T-helper 1 cell treated with Interleukin-12 subunit alpha and Interleukin-12 subunit beta and Interleukin-4 antibody, amounts not matched to agents 30 ng/mL and 1 ng/mL, for 36 hours (primary cell): ENCODE measurements at places on chromosomes 16 and 17. TPM values are rescaled to one million over a fixed set of nuclear protein-coding genes. Genes with fewer than 3 reads are reported as not detected.

The C17orf50 gene
- not detected in 2 replicates for total RNA-seq

The TOX3 gene
- not detected in 2 replicates for total RNA-seq

The GID4 gene
- 9.3 and 10.0 TPM in 2 replicates for total RNA-seq

The CTRB2 gene
- not detected in 2 replicates for total RNA-seq

The CRYBA1 gene
- not detected in 2 replicates for total RNA-seq

The NKD1 gene
- 1.0 and 1.5 TPM in 2 replicates for total RNA-seq

The SLC6A2 gene
- total RNA-seq = not detected in 2 replicates

The DHRS7C gene
- not detected in 2 replicates for total RNA-seq

The CNGB1 gene
- total RNA-seq = not detected in 2 replicates

The NPIPA3 gene
- 1.8 and 4.0 TPM in 2 replicates for total RNA-seq

The CFAP97D1 gene
- total RNA-seq = not detected in 2 replicates

The HSPB9 gene
- total RNA-seq = not detected in 2 replicates

The RGS11 gene
- 0.07 and 0.27 TPM in 2 replicates for total RNA-seq

The CHP2 gene
- not detected in 2 replicates for total RNA-seq

The MEIOB gene
- not detected in 2 replicates for total RNA-seq

The KRT24 gene
- not detected in 2 replicates for total RNA-seq

The SRSF1 gene
- total RNA-seq = 357 and 368 TPM in 2 replicates

The FOXF1 gene
- not detected in 2 replicates for total RNA-seq

The CCL17 gene
- 0.56 and 0.98 TPM in 2 replicates for total RNA-seq

The EXOC3L1 gene
- total RNA-seq = 0.42 and 0.61 TPM in 2 replicates

The EFNB3 gene
- total RNA-seq = 0.05 TPM in 1 of 2 replicates, not detected in the other

The NIP7 gene
- total RNA-seq = 46.2 and 50.2 TPM in 2 replicates

The SEC14L5 gene
- total RNA-seq = not detected in 2 replicates

The SAMD14 gene
- 2.0 and 2.7 TPM in 2 replicates for total RNA-seq

The IFT20 gene
- 23.4 and 23.6 TPM in 2 replicates for total RNA-seq

The TRIM72 gene
- 0.12 TPM in 1 of 2 replicates, not detected in the other for total RNA-seq

The SMTNL2 gene
- not detected in 2 replicates for total RNA-seq

The ALDH3A1 gene
- not detected in 2 replicates for total RNA-seq

The TAC4 gene
- not detected in 2 replicates for total RNA-seq

The LGALS9B gene
- total RNA-seq = 0.59 TPM in 1 of 2 replicates, not detected in the other

The CDRT4 gene
- 4.8 and 9.4 TPM in 2 replicates for total RNA-seq

The EME1 gene
- total RNA-seq = 13.1 and 15.8 TPM in 2 replicates

The CSH1 gene
- total RNA-seq = not detected in 2 replicates

The TBC1D26 gene
- total RNA-seq = 0.25 TPM in 1 of 2 replicates, not detected in the other

The FBXW10 gene
- 0.20 and 0.22 TPM in 2 replicates for total RNA-seq

The ESRP2 gene
- total RNA-seq = not detected in 2 replicates

The KRT20 gene
- total RNA-seq = not detected in 2 replicates

The TPSG1 gene
- total RNA-seq = not detected in 2 replicates

The CIITA gene
- 64.9 and 67.8 TPM in 2 replicates for total RNA-seq

The SPNS2 gene
- 0.24 and 0.47 TPM in 2 replicates for total RNA-seq

The FCSK gene
- total RNA-seq = 22.5 and 24.4 TPM in 2 replicates

The CCDC78 gene
- total RNA-seq = 1.7 and 2.4 TPM in 2 replicates

The GRIN2A gene
- not detected in 2 replicates for total RNA-seq

The ERBB2 gene
- total RNA-seq = 3.3 and 4.5 TPM in 2 replicates

The GSG1L gene
- total RNA-seq = not detected in 2 replicates

The SLC38A10 gene
- 126 and 133 TPM in 2 replicates for total RNA-seq

The KRTAP4-5 gene
- total RNA-seq = not detected in 2 replicates

The CA7 gene
- not detected in 2 replicates for total RNA-seq

The CD7 gene
- 398 and 405 TPM in 2 replicates for total RNA-seq

The CMTM2 gene
- total RNA-seq = 3.1 and 3.4 TPM in 2 replicates

The MAPT gene
- total RNA-seq = 0.10 and 0.25 TPM in 2 replicates

The CYB561 gene
- total RNA-seq = 13.1 and 15.4 TPM in 2 replicates

The MAF gene
- 67.6 and 70.6 TPM in 2 replicates for total RNA-seq

The PCGF2 gene
- 2.1 and 2.7 TPM in 2 replicates for total RNA-seq

The TBC1D3E gene
- not detected in 2 replicates for total RNA-seq

The SCNN1B gene
- total RNA-seq = not detected in 2 replicates

The ASPHD1 gene
- total RNA-seq = 0.17 and 0.32 TPM in 2 replicates

The SLFN13 gene
- 51.4 and 53.8 TPM in 2 replicates for total RNA-seq

The MMP25 gene
- 93.6 and 93.9 TPM in 2 replicates for total RNA-seq

The UNC13D gene
- 203 and 219 TPM in 2 replicates for total RNA-seq
